ENCODE measurements at places on chromosomes 2 and 18.

DNA sequence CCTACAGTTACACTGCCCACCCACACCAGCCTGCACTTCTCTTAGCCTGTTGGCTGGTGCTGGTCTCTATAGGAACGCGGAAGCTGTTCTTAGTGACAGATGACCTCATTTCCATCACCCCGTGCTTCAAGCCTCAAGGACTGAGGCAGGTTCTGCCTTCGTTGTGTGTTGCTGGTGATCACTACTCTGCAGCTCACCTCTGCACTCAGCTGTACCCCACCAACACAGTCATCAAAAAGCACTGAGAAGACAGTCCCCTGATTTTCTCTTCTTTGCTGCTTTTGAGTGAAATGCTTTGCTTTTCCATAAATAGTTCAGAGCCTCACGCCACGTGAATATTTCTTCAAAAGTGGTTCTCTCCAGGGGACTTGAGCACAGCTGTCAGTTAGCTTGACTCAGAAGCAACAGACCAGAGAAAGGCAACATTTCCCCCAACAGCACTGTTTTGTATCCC is 225.7 kb upstream of the CCDC150 start:
- DNase-seq = no peak

DNA sequence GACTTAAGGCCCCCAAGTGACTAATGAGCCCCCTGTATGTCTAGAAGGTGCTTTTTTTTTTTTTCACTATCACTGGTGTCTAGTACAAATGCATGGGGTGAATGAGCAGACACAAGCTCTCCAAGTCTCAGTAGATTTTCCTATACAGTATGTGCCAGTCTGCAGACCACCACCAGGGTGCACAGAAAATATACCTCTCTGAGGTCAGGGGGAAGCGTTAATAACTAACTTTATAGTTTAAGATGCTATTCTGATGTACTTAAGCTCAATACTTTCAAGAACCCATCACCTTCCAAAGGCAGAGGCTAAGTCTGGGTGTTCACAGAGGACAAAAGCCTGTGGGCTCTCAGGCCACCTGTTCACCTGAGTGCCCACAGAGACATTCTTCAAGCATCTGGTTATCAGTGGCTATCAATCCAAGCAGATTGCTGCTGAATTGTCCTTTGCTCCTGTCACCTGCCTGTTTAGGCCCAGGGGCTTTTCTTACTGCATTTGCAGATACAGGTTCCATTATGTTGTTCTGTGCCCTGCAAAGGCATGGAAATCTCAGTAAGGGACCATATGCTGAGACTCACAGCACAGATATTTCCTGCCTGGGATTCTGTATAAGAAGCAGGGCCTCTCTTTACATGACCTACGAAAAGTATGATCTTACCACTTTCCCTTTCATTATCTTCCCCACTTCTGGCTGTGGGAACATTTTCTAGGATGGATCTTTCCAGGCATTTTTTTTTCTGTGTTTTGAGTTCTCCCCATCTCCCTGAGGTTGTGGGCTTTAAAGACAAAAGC is 534.6 kb downstream of the TNS1 start:
- no peak for DNase-seq

DNA sequence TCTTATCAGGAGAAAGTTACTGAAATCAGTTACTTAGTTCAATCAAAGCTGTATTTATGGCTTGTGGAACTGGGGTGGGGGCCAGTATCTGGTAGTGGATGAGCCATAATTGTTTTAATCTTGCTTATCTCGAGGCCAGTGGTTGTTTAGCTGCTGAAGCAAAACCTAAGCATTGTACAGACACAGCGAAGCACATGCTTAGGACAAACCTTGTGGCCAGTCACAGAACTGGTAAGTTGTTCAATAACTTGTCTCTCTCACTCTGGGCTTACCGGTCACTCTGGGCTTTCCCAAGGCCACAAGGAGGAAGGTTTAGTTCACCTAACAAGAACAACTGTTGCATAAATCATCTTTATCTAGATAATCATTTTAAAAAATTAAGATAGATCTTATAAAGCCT is 296.6 kb upstream of the NETO1 start:
- DNase-seq = no peak

DNA sequence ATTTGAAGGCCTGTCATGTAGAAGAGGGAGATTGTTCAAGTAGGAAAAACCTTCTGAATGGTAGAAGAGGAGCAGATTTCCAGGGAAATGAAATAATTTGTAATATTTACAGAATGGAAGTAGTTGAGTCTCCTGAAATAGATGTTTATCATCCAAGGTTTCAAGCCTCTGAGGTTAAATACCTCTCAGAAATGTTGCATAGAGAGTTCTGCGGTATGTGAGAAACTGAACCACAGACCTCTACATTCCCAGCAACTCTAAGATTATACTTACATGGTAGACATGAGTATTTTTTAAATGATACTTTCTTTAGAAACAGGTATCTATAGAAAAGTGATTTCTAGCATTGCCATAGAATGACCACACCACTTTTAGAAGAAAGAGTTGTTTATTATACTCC is 379.8 kb upstream of the FANCL start:
- no peak for DNase-seq

GRCh38 chr2:143852759-143853158 is 667.2 kb downstream of the ZEB2 start:
- DNase-seq = no peak

DNA sequence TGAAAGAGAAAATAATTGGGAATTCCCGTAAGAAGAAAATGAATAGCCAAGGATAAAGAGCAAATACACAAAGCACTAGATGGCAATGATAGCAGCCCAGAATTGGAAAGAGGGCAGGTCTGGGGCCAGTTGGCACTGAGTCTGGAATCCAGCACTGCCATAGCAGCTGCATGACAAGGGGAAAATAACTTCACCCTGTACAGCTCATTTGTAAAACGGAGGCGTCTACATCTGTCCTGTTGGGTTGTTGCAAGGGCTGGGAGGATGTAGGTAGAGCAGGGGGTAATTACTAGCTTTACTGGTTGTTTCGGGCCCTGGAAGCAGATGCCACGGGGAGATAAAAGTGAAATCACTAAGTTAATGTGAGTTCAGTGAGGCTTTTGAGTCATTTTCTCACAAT is 110.0 kb upstream of the RASGRP3 start:
- DNase-seq = no peak

GRCh38 chr2:102269200-102269524 is 42.2 kb upstream of the IL1RL1 start:
- DNase-seq = no peak

GRCh38 chr2:205655779-205656456 is 26.4 kb upstream of the NRP2 start:
- no peak for DNase-seq

GRCh38 chr2:49044350-49045079 is 109.8 kb downstream of the FSHR start:
- peak; percentile 18 for DNase-seq

GRCh38 chr18:28581521-28582071 is 404.7 kb upstream of the CDH2 start:
- peak; percentile 39 for DNase-seq
